KBM-7 (cell line): ENCODE measurements at places on chromosomes 4 and X.

- no peak for DNase-seq
Measured at GRCh38 chrX:39927380-39927779, 170.4 kb downstream of the BCOR start.

GRCh38 chr4:4327652-4328121 is 37.6 kb downstream of the ZBTB49 start:
- peak; percentile 30 for DNase-seq

GRCh38 chr4:163395758-163396157 is 52.1 kb downstream of the NPY5R start:
- DNase-seq: no peak

DNA sequence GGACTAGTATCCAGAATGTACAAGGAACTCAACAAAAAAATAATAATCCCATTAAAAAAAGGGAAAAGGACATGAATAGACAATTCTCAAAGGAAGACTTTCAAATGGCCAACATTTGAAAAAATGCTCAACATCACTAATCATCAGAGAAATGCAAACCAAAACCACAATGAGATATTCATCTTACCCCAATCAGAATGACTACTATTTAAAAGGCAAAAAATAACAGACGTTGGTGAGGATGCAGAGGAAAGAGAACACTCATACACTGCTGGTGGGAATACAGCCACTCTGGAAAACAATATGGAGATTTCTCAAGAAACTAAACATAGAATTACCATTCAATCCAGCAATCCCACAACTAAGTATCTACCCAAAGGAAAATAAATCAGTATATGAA is 133.1 kb downstream of the KDR start:
- DNase-seq: no peak

DNA sequence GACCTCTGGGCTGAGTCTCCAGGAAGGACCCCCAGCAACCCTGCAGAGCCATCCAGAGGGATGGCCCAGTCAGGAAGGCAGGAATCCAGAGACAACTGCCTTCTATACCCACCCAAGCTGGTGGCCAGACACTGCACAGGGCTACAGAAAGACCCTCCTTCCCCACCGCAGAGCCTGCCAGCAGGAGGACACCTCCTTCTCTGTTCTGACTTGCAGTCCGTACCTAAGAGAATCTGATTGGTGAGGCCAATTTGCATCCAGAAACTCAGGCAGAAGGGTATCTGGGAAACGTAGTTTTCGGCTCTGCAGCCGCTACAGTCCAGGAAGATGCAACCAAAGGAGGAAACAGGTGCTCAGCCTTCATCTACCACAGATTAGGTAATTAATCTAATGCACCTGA is 155.4 kb upstream of the FRG1 start:
- DNase-seq: no peak

DNA sequence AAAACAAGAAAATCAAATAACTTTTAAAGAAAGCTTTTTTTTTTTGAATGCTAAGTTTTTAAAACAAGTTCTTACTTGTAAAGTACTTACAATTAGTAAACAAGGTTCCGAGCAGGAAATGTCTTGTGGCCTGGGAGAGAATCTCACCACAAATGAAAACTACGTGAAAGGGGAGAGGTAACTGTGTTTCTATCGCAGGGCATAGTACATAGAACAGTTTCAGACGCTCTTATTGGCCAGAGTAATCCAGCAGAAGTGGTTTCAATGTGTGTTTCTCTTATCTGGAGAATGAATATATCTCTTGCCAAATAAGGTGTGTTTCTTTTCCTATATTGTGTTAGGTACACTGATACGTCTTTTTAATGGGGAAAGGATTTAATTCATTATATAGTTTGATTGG is at the start of gene PLAC8:
Gene PLAC8, minus strand, starts transcription at position 154 of the 400 bp plus-strand sequence. CDS start 6,808 bp downstream, outside the sequence.
- peak; percentile 83 for DNase-seq

GRCh38 chr4:158858410-158859199 is 89.8 kb downstream of the FNIP2 start:
- DNase-seq: no peak

- DNase-seq: no peak
Measured at GRCh38 chr4:137267024-137267423, 265.3 kb downstream of the PCDH18 start.

- DNase-seq: no peak
Measured at GRCh38 chr4:72987741-72988729, 81.5 kb downstream of the COX18 start.

GRCh38 chrX:34875204-34875603 is 67.4 kb upstream of the FAM47B start:
- DNase-seq: no peak

DNA sequence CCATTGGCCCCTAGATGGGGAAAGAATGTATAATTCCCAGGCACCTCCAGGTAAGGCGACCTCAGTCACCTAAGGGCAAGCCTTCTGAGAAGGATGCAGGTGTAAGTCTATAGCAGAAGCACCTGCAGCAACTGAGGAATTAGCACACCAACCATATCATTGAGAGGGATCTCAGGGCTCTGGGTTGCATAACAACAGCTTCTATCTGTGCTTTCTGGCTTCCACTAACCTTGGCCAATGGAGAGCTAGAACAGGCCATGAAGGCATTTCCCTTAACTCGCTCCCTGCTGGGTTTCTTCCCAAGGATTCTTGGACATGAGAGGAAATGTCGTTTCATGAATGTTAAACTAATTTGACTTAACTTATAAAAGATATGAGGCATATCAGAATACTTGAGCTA is 177.8 kb upstream of the GK2 start:
- no peak for DNase-seq

GRCh38 chrX:51144828-51145442 is 187.7 kb upstream of the NUDT10 start:
- peak; percentile 43 for DNase-seq

DNA sequence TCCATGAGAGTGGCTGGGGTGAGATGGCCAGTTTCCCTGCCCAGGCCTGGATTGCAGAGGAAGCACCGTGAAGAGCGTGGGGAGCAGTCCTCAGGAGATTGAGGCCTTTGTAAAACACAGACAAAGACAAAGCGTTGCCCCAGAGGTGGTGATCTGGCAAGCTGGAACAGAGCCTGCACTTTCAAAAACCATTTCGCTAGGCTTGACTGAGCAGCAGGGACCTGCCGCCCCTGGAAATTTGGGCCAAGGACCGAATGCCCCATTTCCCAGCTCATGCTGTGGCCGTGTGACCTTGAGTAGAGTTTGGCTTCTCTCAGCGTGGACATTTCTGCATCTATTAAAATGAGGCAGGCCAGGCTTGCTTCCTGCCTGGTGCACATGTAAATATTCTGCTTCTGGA is 381.4 kb downstream of the BCOR start:
- DNase-seq: no peak

DNA sequence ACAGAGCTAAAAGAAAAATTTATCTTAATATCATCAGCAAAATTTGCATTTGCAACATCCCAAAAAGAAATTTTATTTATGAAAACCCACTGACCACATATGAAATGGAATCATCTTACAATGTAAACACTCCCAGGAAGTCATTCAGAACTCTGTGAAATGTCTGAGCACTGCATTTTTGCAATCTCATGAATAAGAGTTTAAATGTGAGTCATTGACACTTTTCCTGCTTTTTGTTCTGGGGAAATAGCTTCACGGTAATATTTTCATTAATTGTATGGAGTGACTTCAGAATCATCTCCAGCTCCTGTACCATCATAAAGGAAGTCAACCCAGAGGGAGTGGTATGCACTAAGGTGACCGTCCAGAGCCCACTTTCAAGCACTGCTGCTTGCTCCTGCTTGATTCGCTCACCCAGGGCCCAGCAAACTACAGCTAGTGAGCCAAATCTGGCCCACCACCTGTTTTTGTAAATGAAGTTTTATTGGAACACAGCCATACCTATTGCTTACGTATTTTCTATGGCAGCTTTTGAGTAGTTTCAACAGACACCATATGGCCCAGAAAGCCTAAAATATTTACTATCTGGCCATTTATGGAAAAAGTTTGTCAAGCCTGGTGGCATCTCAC is 17.2 kb downstream of the EDNRA start:
- no peak for DNase-seq

DNA sequence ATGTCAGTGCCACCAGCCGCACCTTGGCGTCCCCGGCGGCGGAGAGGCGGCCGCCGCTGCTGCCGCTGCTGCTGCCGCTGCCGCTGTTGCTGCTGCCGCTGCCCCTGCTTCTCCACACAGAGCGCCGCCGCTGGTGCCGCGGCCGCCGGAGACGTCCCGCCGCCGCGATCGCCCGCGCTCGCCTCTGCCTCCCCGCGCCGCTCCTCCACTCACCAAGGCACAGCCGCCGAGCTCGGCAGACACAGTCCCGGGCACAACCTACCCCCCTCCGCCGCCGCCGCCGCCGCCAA is at the start of gene PPP3CA:
Gene PPP3CA, minus strand, starts transcription at position 260 of the 290 bp plus-strand sequence.
- DNase-seq: peak; percentile 75

- no peak for DNase-seq
Measured at GRCh38 chr4:91257721-91258120, 1046.0 kb upstream of the GRID2 start.

DNA sequence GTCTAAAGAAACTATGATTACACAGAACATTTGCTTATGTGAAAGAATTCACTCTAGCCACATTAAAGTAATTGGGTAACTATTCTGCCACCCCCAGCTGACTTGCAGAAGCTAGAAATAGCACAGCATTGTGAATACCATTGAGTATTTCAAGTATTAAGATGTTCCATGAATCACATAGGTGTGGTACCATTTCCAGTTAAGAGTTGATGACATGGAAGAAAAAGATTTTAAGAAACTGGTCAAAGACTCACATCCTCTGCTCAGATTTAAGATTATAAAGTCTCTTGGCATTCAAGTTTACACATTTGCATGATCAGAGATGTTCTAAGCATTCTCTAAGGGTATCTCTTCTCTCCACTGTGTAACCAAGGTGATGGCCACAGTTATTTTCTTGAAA is 287.5 kb downstream of the CAMK2D start:
- no peak for DNase-seq

GRCh38 chrX:66553973-66554372 is 84.9 kb downstream of the EDA2R start:
- no peak for DNase-seq

- no peak for DNase-seq
Measured at GRCh38 chr4:23916282-23916681, 26.4 kb upstream of the PPARGC1A start.

DNA sequence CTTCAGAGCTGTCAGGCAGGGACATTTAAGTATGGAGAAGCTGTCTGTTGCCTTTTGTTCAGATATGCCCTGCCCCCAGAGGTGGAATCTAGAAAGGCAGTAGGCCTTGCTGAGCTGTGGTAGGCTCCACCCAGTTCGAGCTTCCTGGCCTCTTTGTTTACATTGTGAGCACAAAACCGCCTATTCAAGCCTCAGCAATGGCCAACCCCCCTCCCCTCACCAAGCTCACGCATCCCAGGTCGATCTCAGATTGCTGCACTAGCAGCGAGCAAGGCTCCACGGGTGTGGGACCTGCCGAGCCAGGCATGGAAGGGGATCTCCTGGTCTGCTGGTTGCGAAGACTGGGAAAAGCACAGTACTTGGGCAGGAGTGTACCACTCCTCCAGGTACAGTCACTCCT is 59.3 kb downstream of the ZNF674 start:
- no peak for DNase-seq

- DNase-seq: no peak
Measured at GRCh38 chrX:133559909-133560308, 144.6 kb upstream of the GPC4 start.

DNA sequence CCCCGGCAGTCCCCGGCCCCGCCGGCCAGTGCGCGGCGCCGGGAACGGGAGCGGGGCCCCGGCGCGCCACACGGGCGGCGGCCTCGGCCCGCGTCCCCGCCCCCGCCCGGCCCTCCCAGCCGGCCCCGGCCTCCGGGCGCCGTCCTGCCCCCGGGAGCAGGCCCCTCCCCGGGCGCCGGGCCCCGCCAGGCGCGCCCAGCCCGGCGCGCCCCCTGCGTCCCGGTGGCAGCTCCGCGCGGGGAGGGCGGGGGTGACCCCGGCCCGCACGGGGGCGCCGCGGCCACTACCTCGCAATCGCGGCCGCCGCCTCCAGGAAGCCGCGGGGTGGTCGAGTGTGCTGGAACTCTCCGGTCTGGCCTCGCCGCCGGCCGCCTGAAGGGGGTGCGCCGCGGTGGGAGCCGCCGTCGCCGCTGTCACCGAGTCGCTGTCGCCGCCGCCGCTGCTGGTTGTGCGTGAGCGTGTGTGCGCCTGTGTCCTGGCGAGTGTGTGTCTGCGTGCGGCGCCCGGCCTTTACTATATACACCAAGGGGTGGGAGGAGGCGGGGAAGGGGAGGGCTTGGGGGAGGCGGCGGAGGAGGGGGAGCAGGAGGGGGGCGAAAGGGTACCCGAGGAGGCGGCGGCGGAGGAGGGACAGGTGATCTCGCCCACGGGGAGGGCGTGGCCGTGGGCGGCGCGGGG is at the start of gene RAI2:
Gene RAI2, minus strand, starts transcription at position 488 of the 678 bp plus-strand sequence. CDS start 59,288 bp downstream, outside the sequence.
- DNase-seq: peak; percentile 14

GRCh38 chr4:105107095-105107856 is 39.4 kb upstream of the TET2 start:
- peak; percentile 23 for DNase-seq

DNA sequence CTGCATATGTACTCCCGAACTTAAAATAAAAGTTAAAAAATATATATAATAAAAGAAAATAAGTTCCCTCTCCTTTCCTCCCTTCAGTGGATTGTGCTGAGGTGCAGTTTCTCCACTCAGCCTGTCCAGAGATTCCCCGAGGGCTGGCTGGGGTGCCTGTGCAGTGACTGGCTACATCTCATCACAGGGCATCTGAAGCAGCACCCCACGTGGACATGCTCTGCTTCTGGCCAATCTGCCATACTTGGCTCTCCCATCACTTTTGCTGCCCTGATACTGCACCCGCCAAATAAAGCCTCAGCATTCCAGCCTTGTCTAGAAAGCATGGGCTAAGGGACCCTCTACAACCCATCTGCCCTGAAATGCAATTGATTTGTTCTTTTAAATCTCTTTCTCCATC is 11.1 kb upstream of the MGST2 start:
- no peak for DNase-seq

GRCh38 chrX:50769389-50770063 is 44.5 kb downstream of the SHROOM4 start:
- no peak for DNase-seq

GRCh38 chr4:44861756-44862155 is 135.4 kb upstream of the GNPDA2 start:
- DNase-seq: no peak

- no peak for DNase-seq
Measured at GRCh38 chrX:131944936-131945902, 77.9 kb upstream of the STK26 start.

DNA sequence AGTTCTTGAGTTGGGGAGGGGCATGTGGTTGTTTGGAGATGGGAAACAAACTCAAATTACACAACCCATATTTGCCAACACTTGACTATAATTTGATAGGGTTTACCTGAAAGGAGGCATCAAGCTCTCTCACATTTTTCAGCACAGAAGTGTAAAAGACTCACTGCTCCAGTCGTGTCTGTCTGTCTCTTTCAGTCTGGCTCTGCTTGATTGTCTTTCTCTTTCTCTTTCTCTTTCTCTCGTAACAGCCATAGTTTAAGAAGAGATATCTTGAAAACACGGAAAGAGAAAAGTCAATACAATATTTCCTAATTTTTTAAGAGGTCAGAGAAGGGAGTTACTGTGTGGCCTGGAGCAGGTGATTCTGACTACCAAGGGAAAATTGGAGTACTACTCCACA is 413.6 kb upstream of the CXorf51A start:
- DNase-seq: no peak

- no peak for DNase-seq
Measured at GRCh38 chr4:167052631-167053091, 181.6 kb downstream of the SPOCK3 start.

- no peak for DNase-seq
Measured at GRCh38 chr4:143292858-143293257, 43.8 kb upstream of the GAB1 start.
